Stimulated activated CD8-positive, alpha-beta memory T cell treated with anti-CD3 and anti-CD28 coated beads, Interleukin-4, amount 100 ng/mL, for 4 hours (primary cell): ENCODE measurements at places on chromosomes 5 and 9.

DNA sequence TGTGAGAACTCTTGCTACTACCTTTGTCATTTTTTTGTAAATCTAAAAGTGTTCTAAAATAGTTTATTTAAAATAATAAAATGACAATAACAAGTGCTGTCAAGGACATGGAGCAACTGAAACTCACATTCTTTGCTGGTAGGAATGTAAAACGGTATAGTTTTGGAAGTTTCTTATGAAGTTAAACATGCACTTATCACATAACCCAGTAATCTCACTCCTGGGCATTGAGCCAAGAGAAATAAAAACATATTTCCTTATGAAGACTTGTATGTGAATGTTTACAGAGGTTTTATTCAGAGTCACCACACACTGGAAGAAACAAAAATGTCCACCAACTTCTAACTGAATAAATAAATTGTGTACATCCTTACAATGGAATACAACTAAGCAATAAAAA is 46.0 kb upstream of the COL15A1 start:
- DNase-seq: no peak

GRCh38 chr5:1553539-1554409 is 30.0 kb upstream of the LPCAT1 start:
- DNase-seq: no peak

- no peak for DNase-seq
Measured at GRCh38 chr5:79590396-79590999, 21.7 kb upstream of the TENT2 start.

DNA sequence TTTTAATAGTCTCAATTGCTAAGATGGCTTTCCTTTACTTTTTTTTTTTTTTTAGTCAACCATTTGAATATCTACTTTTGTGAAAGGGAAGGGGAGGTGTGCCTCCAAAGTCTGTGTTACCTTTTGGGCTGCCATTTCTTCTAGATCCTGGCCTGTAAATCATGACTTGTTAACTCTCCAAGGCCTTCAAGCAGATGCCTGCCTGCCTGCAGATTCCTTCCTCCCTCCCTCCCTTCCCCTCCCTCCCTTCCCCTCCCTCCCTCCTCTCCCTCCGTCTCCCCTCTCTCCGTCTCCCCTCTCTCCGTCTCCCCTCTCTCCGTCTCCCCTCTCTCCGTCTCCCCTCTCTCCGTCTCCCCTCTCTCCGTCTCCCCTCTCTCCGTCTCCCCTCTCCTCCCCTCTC is 73.1 kb downstream of the COMMD10 start:
- no peak for DNase-seq
